ENCODE measurements at places on chromosomes 6 and 20.
A peak's percentile ranks its signal among the peaks of the same experiment; 100 is the strongest.

GRCh38 chr6:4687989-4688947, 87.9 kb upstream of the CDYL start:
- DNase-seq, result peak; percentile 59

GRCh38 chr20:24820345-24820744, 128.7 kb upstream of the CST7 start:
- no peak for DNase-seq

- no peak for DNase-seq
These were observed at the start of gene GRIK2 for GRCh38 chr6:101393251-101393828. Gene GRIK2 (plus strand): TSS chr6:101393708.

GRCh38 chr20:9140162-9140760, 71.4 kb downstream of the PLCB4 start:
- DNase-seq, result no peak

GRCh38 chr20:51176876-51177275, 154.0 kb upstream of the KCNG1 start:
- no peak for DNase-seq

DNA sequence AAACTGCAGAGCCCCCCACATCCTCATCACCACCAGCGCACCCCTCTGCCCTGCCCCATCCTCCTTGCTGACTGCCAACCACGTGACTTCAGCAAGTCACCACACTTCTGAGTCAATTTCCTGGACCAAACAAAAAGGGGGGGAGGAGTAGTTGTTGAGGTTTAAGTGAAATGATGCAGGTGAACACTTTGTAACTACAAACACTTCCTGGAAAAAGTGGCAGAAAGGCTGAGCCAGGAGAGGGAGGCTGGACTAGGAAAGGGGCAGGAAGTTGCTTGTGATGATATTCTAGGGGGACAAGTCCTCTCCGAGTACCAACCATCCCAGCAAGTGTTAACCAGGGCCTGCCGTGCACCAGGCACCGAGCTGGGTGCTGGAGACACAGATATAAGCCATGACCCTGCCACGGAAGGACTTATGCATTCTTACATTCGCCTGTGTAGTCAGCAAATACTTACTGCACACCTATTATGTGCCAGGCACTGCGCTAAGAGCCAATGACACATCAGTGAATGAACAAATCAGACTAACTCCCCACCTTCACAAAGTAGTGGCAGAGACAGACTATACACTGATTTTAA, 67.3 kb downstream of the PREX1 start:
- no peak for DNase-seq

- no peak for DNase-seq
These were observed 18.8 kb downstream of the OR2A4 start for GRCh38 chr6:131682442-131682841.

GRCh38 chr6:132734694-132735236, 20.9 kb upstream of the VNN1 start:
- DNase-seq, result peak; percentile 40

- no peak for DNase-seq
These were observed 376.1 kb downstream of the CENPW start for GRCh38 chr6:126716032-126716431.

All from HT-29 (cell line).